Adipocyte (in vitro differentiated cells): ENCODE measurements at places on chromosomes 13 and 19.

DNA sequence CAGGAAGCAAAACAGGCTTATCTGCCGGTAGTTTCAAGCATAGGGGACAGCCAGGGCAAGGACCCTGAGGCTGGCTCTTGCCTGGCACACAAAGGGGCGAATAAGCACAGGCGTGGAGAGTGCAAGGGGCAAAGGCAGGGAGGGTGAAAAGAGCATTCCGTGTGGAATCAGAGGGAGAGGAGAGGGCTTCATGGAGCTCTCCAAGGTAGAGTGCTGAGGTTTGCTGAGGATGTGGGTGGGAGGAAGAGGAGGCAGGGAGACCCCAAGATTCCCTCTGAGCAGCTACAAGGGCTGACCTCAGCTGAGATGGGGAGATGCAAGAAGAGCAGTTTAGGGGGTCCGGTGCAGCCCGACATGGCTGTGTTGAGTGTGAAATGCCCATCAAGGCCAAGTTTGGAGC, 36.5 kb upstream of the ZNRF4 start:
- no peak for DNase-seq

DNA sequence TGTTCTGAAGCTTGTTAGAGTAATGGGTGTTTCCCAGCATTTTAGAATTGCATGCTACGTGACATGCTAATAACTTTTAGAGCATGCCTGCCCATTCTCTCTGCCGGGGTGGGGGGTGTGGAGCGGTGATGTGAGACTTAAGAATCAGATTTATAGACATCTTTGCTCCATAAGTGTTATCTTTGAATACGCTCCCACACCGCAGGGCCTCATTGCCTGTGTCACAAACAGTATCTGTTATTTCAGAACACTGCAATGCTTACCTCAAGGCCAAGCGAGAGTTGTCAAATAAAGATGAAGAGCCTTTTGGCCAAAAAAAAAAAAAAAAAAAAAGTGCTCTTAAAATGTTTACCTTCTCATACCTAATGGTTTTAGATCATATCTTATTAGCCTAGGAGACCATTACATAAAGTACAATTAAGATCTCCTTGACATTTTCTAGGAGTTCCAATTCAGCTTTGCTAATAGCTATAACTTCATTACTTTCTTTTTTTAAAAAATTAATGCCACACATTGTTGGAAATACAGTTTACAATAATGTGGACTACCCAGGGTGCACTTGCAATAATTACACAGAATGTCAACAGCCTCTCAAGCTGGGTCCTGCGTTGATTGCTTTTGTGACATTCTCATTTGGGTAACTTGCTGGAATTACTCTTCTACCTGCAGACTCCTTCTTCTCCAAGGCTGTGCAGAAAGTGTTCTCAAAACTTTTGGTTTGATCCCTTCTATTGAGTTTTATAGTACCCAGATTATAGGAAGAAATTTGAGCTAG, 525.3 kb downstream of the KLF12 start:
- DNase-seq: no peak

GRCh38 chr19:51808333-51808986, 13.5 kb downstream of the FPR3 start:
- DNase-seq: peak; percentile 53

DNA sequence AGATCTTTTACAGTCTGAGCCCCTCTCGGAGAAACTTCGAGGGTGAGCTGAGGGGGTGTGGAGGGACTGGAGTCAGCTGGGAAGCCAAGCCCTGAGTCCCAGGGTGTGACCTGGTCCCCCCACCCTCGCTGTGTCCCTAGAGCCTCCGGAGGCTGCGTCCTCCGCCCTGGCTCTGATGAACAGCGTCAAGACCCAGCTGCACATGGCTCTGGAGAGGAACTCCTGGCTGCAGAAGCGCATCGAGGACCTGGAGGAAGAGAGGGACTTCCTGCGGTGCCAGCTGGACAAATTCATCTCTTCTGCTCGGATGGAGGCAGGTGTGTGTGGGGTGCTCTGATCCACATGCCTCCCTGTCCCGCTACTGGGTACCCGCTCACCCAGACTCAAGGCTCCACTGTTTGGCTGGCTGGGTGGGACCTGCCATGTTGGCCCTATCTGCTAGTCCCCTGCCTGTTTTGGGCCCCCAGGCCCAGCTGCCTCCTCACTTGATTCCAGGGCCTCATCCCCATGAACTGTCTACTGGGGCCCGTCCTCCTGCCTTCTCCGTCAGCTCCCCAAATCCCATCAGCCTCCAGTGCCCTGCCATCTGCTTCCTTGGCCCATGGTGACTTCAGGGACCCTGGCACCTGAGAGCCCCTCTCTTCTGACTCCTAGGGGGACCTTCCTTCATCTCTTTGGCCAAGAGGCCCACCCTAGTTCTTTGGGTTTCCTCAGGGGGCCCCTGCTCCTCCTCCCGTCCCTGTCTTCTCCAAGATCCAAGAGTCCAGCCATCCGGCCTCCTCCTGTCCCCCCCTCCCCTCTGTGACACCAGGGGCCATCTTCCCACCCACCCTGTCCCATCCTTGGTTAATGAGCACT, 1.5 kb downstream of the CCDC106 start:
- DNase-seq: no peak

- peak; percentile 22 for DNase-seq
These were observed 1139.7 kb upstream of the SPRY2 start for GRCh38 chr13:81480634-81481033.

DNA sequence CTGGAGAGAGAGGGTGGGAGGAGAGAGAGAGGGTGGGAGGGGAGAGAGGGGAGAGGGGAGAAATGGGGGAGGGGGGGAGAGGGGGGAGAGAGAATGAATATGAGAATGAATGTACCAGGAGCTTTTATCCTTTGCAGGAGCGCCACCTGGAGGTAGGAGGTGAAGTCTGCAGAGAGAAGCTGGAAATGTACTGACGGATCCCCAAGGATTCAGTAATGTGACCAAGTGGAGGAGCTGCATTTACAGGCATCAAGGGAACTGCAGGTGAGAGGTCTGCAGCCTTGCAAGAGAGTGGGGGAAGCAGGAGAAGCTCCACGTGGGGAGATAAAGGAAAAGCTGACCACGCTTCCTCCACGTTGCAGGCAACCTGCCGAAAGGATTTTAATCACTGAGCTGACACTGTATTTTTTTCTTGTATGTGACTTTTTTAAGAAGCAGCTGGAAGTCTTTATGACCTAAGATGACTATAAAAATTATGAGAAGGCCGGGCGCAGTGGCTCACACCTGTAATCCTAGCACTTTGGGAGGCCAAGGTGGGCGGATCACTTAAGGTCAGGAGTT, 33.7 kb downstream of the VSTM1 start:
- peak; percentile 85 for DNase-seq

- no peak for DNase-seq
These were observed 18.3 kb downstream of the ZIC5 start for GRCh38 chr13:99953138-99953755.

DNA sequence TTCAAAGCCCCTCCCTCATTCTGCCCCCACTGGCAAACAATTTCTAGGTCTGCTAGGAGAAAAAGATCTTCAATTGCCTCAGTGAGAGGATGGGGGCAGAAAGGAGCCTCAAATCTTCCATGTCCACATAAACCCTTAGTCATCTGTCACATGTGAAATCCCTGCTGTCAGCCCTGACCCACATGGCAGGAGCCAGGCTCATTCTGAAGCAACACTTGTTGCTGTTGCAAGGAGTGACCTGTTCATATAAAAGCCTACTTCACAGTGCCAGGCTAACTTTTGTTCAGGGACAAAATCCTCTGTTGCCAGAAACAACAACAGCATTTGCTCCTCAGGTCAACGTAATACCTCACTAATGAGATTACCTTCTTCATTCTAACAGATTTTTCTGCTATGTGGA, 70.5 kb downstream of the IRS2 start:
- DNase-seq: peak; percentile 39

GRCh38 chr19:23394511-23394910, 760 bp downstream of the ZNF91 start:
- DNase-seq: peak; percentile 41

DNA sequence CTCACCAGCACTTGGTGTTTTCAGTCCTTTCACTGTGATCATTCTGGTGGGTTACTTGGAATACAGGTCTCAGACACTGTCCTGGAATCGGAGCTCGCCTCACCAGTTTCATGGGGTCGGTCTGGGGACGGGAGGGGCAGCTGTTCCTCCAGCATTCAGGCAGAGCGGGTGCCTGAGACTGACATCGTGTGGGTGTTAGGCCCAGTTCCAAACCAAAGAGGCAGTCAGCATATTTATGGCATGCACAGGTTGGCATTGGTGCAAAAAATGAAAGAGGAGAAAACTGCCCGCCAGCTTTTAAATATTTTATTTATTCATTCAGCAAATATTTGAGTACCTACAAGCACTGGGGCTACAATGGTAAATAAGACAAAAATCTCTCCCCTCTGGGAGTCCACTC, 20.1 kb downstream of the PLEKHF1 start:
- DNase-seq: peak; percentile 35

- DNase-seq: peak; percentile 56
These were observed 109.7 kb downstream of the NUFIP1 start for GRCh38 chr13:44879452-44880058.

DNA sequence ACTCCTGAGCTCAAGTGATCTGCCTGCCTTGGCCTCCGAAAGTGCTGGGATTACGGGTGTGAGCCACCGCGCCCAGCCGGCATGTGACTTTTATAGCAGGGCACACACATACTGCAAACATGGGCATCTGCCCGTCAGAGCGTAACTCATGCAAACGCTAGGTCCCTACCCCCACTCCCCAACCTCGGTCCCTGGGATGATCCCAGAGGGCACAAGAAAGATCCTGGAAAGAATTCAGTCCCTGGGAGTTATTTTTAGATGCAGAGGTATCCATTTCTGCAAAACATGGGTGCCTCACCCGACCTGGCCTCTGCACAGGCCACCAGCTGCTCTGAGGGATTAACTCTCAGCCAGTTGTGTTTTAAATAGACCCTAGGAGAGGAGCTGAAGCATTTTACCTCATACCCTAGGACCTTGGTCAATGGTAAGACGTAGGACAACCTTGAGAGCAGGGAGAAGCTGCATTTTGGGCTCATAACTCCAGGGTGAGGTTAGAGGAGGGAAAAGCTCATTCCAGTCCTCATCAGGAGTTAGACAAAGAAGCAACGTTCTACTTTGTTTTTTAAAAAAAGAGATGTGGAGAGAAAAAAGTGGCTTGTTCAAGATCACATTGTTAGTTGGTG, 10.8 kb downstream of the TMEM38A start:
- no peak for DNase-seq

DNA sequence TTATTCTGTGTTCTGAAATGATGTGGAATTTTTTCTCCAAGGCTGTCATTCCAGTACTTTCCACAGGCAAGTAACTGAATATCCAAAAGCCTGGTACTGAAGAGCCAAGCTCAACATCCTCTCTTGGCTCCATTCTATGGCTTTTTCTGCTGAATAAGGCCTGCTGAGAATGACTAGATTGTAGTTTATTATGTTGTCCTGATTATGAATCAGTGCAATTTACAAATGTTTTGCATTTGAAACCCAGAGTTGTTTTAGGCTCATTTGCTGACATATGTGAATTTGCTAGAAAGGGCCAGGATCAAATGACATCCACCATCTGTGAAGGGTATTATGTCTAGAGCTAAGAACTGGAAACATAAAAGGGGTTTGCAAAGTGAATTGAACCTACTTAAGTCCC, 596.6 kb downstream of the KCTD12 start:
- DNase-seq: peak; percentile 36

- no peak for DNase-seq
These were observed 812.8 kb upstream of the SLC10A2 start for GRCh38 chr13:103878891-103879605.

GRCh38 chr19:11692127-11692790, 46.5 kb downstream of the ZNF823 start:
- DNase-seq: no peak

DNA sequence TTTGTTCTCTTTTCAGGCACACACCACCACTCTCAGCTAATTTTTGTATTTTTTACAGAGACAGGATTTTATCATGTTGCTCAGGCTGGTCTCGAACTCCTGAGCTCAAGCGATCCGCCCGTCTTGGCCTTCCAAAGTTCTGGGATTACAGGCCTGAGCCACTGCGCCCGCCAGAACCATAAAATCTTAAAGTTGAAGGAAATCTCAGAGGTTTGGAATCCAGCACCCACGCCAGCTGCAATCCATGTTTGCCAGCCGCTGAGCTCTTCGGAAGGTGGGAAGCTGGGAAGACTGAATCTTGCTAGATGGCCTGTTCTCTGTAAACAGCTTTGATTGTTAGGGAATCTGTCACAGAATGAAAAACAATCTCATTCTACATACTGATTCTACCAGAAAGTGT, 38.5 kb downstream of the SPATA13 start:
- no peak for DNase-seq

DNA sequence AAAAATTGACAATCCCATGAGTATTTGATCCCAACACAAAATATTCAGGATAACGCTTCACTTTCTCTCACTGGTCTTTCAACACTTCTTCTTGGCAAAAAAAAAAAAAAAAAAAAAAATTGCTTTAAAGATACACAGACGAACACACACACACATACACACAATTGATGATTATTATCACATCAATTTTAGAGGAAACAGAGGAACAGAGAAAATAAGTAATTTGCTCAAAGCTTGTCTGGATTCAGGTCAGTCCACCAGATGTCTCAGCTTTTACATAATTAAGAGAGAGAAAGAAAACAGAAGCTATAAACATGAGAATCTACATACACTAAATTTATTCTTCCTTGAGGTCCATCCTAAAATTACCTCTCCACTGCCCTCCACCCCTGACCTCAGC, 183.4 kb downstream of the MZT1 start:
- no peak for DNase-seq

DNA sequence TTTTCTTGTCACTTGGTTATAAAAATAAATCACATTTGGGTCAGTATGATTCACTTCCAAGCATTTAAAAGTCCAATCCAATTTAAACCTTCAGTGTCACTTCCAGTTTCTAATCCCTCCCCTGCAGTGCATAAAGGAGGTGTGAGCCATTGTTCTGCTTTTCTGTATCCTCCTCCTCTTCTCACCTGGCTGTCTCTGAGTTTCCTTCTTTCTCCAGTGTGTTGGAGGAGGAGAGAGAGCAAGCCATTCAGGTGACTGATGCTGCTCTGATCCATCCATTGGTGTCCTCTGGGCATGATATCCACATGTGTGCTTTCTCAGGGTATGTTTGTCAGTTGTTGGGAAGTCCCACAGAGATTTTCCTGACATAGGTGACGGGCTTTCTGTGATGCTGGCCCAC, 1.2 kb downstream of the NUDT15 start:
- DNase-seq: no peak

DNA sequence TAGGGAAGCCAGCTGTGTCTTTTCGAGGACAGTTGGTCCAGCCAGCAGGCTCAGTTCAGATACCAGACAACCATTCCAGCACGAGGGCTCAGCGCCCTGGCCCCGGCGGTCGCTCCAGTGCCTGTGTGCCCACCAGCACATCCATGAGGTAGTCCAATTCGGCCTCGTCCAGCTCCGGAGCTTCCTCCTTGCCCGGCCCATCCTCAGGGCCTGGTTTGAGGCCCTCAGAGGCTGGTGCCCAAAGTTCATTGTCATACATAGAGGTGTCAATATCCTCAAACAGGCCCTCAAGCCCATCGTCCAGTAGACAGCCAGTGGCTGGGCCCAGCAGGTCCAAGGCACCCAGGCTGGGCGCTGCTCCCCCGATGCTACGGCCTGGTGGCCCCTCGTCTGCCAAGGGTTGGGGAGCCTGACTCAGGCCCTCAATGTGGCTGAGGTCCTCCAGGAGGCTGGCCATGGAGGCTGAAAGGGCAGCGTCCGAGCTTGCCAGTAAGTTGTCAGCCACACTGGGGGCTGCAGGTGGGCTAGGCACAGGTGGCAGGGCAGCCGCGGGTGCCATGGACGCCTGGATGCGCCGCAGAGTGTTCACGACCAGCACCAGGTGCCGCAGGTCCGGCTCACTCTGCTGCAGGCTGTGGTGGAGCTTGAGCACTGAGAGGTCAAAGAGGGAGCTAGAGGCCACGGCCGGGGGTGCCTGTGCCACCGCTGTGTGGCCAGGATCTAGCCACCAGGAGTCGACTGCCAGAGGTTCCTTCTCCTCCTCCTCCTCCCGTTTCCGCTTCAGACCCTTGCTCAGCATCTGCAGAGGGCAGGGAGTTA, 2.8 kb downstream of the SERTAD1 start:
- no peak for DNase-seq
